Activated T-helper 9 cell treated with anti-CD3 and anti-CD28 coated beads, Interleukin-2, amount 50 U/mL, for 16 hours (primary cell): ENCODE measurements at places on chromosomes 1 and 21.

- no peak for DNase-seq
Observed at GRCh38 chr1:96358057-96358456, 363.5 kb upstream of the PTBP2 start.

GRCh38 chr1:170808216-170808885 lies 127.0 kb upstream of the MROH9 start:
- no peak for DNase-seq

DNA sequence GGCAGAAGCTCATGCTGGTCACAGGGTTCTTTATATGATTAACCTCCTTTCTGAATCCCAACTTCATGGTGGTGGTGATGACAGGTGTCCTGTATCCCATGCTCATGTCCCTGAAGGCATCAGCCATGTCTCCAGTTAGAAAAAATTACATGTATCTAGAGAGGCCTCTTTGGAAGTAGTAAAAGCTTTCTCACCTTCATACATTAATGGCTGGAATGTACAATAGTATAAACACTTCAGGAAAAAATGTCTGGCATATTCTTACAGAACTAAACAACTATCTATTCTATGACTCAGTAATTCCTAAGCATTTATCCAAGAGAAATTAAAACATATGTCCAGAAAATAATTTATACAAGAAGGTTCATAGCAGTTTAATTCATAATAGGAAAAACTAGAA lies 34.0 kb downstream of the ADAM30 start:
- DNase-seq, result no peak

GRCh38 chr1:56170784-56171320 lies 408.5 kb downstream of the PLPP3 start:
- no peak for DNase-seq

GRCh38 chr1:54952950-54953718 lies 27.3 kb upstream of the TMEM61 start:
- DNase-seq, result no peak

- no peak for DNase-seq
Observed at GRCh38 chr1:4973341-4973740, 318.9 kb downstream of the AJAP1 start.

DNA sequence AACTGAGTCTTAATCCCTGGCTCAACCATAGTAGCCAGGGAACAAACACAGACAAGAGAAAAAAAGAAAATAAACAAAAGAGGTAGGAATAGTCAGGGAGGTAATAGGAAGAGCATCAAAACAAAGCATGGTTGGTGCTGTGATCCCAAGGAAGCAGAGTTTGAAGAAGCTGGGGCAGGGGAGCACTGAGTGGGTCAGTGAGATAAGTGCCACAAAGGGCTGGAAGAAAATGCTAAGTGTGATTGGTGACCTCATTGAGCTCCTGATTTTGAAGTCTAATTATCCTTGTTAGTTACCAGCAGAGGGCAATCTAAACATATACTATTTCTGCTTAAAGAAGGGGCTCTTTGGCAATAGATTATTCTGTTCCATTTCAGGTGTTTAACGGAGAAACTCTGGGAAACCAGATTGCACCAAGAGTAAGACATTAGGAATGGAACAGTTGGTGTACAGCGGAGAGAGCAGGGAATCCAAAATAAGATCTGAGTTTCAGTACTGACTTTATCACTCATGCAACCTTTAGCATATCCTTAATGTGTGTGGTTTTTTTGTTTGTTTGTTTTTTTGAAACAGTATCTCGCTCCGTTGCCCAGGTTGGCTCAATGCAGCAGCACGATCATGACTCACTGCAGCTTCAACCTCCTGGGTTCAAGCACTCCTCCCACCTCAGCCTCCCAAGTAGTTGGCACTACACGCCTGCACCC lies 30.7 kb upstream of the KIAA1614 start:
- DNase-seq, result no peak

DNA sequence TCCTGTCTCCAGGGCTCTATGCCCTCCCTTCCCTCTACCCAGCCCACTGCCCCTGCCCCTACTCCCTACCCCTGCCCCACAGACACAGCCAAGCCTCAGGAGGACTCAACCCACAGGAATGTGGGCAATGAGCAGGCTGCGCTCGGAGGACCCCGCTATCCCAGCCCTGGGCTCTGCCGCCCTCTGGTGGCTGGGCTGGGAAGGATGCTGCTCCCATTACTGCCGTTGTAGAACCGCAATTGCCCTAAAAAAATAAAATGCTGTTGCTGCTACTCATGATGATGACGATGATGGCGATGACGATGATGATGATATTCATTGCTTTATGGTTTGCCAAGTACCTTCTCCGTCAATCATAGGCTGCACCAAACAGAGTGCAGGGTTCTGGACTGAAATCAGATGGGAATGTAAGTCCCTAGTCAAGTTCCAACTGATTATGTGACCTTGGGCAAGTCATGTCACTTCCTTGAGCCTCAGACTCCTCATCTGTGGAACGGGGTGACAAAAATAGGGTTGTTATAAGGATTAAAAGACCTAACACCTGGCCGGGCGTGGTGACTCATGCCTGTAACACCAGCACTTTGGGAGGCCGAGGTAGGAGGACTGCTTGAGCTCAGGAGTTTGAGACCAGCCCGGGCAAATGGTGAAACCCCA lies 24.6 kb downstream of the ARHGEF19 start:
- DNase-seq, result peak; percentile 62

DNA sequence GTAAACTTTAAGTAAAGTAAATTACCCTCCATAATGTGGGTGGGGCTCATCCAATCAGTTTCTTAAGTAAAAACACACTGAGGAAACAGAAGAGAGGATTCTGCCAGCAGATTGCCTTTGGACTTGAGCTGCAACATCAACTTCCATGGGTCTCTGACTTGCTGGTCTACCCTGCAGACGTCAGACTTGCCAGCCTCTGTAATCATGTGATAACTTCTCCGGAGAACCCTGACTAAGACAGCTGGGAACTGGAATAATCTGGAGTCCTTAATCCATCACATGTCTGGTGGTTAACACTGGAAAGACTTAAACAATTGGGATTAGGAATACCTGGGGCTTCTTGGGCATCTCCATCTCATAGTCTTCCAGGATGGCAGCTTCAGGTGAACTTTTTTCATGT lies 13.2 kb upstream of the CEP350 start:
- no peak for DNase-seq

GRCh38 chr1:7943251-7943650 lies 2.6 kb upstream of the TNFRSF9 start:
- DNase-seq, result no peak
